ENCODE measurements at places on chromosomes 3 and 15.

GRCh38 chr3:48222616-48223513 is at the start of gene CAMP:
Gene CAMP, plus strand, starts transcription at chr3:48223495. Its CDS starts 17 bp downstream, at chr3:48223512.
- DNase-seq: no peak

- no peak for DNase-seq
These were observed 1.5 kb downstream of the PTPN9 start for GRCh38 chr15:75577401-75578172.

- DNase-seq: no peak
These were observed 59.6 kb upstream of the MRPS22 start for GRCh38 chr3:139284221-139284620.

DNA sequence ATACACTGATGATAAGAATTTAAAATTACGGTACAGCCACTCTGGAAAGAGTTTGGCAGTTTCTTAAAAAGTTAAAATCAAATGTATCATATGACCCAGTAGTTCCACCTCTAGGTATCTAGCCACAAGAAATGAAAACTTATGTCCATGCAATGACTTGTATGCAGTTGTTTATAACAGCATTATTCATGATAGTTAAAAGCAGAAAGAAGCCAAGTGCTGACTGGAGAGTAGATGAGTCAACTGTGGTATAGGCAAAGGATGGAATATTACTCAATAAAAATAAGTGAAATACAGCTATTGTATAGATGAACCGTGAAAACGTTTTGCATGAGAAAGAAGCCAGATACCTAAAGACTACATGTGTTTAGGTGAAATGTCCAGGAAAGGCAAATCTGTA is 14.8 kb downstream of the GPR87 start:
- no peak for DNase-seq

DNA sequence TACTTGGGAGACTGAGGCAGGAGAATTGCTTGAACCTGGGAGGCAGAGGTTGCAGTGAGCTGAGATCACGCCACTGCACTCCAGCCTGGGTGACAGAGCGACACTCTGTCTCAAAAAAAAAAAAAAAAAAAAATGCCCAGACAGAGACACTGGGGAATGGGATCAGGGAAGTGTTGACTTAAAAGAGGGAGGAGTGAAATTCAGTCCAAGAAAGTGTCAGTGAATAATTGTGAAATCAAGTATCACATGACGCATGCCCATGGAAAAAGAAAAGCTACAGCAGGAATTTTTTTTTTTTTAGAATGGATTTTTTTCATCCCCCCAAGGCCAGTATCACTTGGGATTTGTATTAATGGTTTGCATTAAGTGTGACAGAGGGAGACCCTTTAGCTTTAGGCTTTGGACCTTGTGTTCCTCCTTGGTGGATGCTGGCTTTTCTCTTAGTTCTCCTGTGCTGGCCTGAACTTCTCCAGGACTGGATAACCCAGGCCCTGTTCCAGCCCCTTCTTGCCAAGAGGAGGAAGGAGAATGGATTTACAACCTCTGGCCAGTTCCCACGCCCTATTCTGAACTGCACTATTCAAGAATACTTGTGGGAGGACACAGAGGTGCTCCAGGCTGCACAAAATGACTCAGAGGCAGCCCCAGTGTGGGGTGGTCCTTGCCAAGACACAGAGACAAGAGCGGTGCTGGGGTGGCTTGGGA is 36.7 kb upstream of the ZNF774 start:
- no peak for DNase-seq

GRCh38 chr3:114896978-114897377 is 250.1 kb downstream of the ZBTB20 start:
- DNase-seq: no peak

DNA sequence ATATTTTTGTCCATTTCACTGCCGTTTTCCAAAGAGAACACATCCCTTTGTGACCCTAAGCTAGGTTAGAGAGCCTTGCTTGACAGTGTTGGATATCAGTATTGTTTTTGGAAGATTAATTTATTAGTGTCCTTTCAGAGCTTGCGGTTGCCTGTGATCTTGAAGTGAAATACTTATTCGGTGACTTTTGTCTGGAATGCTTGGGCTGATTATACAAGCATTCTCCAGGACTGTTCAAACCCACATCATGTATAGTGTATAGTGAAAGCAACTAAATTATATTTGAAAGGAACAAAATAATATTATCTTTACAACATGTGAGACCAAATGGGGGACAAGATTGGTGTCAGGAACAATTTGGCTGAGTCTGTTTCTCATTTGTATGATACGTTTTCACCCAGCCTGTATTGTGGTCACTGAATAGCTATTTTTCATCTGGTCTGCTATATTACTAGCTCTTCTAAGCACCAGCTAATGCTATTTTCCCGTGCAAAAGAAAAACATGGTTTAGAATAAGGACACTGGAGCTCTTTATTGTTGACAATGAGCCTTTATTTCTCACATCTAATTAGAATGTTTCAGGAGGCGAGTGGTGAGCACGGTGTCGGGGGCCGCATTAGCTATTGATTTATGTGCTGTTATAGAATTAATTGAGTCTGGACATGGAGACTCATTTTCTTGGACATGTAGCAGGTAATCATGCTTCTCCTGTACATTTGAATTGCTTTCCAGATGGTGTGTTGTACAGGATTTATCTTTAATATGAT is 158.1 kb downstream of the APBA2 start:
- DNase-seq: no peak

- no peak for DNase-seq
These were observed 275.5 kb downstream of the GAP43 start for GRCh38 chr3:115898656-115899410.

DNA sequence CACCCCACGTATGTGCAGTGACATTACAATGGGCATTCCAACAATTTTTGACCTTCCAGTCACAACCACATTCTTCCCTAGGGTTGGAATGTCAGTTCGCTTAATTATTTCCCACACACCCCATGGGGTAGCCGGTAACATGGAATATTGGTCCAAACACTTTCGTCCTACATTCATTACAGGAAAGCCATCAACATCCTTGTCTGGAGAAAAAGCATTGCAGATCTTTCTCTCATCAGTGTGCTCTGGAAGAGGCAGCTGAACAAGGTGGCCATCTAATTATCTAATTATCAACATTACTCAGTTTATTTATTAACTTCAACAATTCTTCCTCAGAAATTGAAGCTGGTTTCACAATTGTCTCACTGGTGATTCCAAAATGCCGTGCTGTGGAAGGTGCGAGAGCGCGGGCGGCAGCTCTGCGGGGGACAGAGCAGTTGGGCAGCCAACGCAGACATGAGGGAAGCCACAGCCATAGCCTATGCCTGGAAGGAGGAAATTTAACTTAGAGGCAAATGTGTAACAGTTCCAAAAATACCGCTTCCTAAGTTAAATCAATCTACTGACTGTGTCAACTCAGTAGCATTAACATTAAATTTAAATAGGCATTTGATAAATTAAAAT is 1158.9 kb upstream of the EPHA6 start:
- DNase-seq: no peak

- DNase-seq: no peak
These were observed 51.1 kb downstream of the UACA start for GRCh38 chr15:70712271-70712670.

DNA sequence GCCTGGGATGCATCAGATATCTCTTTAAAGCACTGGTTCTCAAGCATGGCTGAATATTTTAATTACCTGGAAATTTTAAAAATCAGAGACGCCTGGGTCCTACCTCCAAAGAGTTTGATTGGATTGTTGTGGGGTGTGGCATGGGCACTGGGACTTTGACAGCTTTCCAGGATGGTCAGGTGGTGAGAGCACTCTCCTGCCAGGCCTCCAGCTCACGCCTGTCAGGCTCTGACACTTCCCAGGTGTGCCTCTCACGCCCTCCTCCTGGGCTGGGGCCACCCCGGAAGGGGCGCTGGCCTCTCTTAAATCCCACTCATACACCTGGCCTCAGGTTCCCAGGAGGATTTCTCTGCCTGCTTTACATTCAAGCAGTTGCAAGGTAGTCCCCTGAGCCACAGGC is 48.5 kb downstream of the AMOTL2 start:
- DNase-seq: no peak

DNA sequence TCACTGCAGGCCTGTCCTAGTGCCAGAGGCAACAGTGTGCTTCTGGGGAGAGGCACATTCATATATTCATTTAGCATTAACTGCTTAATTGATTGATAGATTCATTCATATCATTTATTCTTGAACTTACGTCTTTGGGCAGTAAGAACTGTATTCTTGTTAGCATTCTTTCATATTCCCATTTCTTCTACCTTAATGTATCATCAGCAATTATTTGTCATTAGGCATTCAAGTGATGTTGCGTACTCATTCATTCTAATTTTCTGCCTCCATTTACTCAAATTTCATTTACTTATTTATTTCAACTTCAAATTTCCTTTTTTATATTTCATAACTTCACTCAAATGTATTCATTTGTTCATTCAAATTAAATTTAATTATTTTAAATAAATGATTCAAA is 31.5 kb upstream of the CCR4 start:
- no peak for DNase-seq

- no peak for DNase-seq
These were observed 9.2 kb downstream of the ALPK3 start for GRCh38 chr15:84826369-84826823.

- DNase-seq: no peak
These were observed 87.5 kb downstream of the GAP43 start for GRCh38 chr3:115710799-115711198.

DNA sequence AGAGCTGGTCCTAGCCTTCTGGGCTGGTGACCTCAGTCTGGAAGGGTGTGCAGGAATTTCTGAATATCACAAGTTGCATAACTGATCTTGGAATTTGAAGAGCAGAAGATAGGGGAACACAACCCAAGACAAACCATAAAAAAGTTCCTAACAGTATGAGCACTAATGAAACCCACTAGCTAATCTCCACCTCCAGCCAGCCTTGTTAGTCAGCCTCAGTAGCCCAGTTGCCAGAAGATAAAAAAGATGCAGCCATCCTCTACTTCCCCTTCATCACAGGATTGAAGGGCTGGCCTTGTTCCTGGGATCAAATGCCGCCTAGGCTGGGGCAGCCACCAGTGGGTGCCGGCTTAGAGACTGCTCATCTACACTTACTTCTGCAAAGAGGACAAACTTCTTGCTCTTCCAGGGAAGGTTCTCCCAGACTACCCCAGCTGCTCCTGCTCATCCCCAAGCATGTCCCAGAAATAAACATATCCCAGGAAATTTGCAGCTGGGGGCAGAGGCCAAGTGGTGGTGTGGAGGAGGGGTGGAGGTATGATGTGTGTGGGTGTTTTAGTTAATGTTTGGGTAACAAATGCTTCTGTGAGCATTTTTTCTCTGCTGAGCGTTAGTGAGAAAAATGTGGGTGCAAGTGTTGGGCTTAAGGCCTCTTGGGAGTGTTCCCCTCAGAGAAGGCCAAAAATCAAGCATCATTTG is 9.2 kb upstream of the ITGA11 start:
- DNase-seq: peak; percentile 0

GRCh38 chr3:15462451-15462850 is 35.1 kb downstream of the EAF1 start:
- DNase-seq: no peak

GRCh38 chr3:184577546-184577945 is 16.0 kb downstream of the EPHB3 start:
- DNase-seq: no peak

DNA sequence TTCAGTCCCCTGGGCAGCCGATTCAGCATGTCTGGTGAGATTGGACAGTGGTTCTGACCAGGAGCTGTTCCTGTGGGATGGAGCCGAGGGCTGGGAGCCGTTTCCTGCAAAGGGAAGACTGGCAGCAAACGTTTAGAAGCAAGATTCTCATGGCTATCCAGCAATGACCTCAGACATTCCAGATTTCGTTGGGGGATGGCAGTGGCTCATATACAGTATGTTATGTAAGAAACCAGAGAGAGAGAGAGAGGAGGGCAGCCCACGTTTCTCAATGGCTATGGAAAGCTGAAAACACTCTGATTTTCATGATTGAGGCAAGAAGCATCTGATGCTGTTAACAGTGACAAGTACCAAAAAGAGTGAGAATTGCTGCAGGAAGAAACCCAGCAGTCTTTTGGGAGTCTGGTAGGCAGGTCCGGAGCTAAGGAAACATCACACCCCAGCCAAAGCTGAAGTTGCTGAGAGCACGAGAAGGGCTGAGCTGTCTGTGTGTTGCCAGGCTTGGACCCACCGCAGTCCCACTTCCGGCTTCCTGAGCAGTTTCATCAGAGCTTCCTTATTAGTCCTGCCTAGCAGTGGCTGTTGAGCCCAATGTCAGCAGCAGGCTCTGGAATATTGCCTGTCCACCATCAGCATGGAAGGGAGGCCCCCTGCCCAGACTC is 25.6 kb upstream of the VPS8 start:
- no peak for DNase-seq

GRCh38 chr15:58401991-58402649 is 29.7 kb upstream of the LIPC start:
- no peak for DNase-seq

- no peak for DNase-seq
These were observed 79.2 kb downstream of the MME start for GRCh38 chr3:155159301-155159700.

DNA sequence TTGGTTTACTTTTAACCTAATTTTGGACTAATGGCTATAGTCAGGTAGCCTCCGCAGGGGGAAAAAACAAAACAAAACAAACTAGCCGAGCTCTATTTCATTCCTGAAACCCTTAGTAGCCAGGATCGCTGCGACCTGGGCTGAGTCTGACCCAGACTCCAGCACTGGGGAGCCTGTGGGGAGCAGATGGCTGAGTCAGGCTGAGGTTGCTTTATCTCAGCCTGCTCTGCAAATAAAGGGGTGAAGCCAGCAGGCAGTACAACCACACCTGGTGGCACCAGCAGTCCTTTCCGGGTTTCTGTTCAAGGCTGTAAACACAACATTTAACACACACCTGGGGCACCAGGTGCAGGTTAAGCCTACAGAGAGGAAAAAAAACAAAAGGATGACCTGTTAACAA is 27.3 kb downstream of the ABHD2 start:
- DNase-seq: no peak

- DNase-seq: no peak
These were observed 85.1 kb downstream of the MTHFS start for GRCh38 chr15:79811406-79812405.

- no peak for DNase-seq
These were observed 14.7 kb downstream of the NDUFAF1 start for GRCh38 chr15:41387646-41388045.

DNA sequence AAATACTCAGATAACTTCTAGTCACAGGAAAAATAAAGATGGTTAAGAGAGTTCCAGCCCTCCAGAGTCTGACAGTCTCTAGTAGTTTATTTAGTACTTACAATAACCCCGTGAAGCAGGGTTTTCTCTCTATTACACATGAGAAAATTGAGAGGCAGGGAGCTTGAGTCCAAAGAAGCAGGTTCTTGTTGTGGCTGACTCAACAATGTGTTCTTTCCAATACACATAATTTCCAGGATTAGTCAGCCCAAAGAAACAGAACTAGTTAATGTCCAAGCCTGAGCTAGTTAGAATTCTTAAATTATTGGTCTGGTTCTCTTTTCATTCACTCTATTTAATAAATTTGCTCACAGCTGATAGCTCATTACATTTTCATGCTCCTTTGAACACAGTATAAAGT is 49.9 kb downstream of the ALDH1A2 start:
- DNase-seq: no peak

Measured in neural crest cell (in vitro differentiated cells).